GM06990 (cell line): ENCODE measurements at places on chromosomes 11 and 22.

- no peak for DNase-seq
Measured at GRCh38 chr22:43535741-43536140, 123.9 kb downstream of the MPPED1 start.

DNA sequence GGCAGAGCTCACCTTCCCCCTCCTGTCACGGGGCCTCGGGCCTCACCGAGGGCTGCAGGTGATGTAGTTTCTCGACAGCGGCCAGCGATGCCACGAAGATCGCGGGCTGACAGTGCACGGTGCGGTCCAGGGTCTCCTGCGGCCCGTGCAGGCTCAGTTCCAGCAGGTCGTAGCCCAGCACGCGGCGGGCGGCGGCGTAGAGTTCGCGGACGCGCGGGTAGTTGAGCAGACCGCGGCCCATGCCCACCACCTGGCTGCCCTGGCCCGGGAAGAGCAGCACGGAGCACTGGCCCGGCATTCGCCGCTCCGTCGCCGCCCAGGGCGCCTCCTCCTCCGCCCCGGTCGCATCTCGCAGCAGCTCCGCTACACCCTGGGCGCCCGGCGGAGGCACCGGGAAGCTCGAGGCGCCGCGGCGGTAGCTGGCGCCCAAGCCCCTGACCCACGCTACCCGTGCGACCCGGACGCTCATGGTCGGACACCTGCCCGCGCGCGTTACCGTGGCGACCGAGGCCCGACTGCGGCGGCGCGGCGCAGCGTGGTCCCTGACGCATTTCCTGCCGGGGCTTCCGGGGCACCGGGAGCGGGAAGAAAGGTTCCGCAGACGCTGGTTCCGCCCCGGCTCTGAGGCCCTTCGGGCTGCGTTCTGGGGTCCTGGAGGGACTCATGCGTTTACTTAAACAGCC, at the start of gene MCAT:
Gene MCAT (minus strand): TSS at position 519 of the 683 bp plus-strand sequence. CDS start 50 bp downstream, at position 469.
- DNase-seq: peak; percentile 90

DNA sequence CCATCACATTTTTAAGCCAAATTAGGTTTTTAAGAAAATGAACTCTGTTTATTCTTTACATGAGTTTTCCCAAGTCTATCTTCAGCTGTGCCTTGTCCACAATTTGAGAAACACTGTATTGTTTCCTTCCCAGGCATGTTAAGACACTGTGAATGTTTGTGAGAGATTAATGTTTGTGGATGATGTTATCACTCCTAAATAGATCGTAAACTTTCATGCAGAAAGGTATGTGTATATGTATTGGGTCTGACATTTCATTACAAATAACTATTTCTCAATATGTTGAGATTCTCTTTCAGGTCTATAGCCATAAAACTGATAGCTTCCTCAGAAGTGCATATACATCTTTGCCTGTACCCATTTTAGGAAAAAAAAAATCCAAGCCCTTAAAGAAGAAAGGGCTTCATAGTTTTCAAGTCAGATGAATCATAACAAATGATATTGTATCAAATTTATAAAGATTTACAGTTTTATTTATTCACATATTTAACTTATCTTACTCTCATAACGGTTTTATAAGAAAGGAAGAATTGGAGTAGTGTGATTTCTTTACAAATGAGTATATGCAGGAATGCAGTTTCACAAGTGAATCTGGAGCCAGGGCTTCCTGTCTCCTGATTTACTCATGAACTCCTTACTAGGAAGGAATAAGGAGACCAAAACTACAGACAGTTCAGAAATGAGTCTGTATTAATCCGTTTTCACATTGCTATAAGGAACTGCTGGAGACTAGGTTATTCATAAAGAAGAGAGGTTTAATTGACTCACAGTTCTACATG, 11.2 kb downstream of the OR8D1 start:
- no peak for DNase-seq

- DNase-seq: no peak
Measured at GRCh38 chr11:78727816-78728215, 153.2 kb upstream of the NARS2 start.

DNA sequence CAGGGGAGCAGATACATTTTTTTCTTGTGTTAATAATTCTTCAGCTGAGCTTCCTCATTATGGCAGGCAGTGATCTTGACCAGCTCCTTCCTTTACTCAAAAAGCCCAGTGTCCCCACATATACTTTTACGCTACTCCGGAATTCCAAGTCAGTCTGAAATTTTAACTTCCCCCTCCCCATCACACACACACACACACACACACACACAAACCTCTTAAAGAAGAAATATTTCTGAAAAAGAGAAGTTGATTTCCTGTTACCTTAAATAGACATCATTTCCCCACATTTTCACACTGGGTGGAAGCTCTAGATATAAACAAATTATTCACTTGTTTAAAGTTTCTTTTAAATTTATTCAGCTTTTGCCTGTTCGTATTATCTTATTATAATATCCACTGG, 113.9 kb downstream of the DBX1 start:
- no peak for DNase-seq

DNA sequence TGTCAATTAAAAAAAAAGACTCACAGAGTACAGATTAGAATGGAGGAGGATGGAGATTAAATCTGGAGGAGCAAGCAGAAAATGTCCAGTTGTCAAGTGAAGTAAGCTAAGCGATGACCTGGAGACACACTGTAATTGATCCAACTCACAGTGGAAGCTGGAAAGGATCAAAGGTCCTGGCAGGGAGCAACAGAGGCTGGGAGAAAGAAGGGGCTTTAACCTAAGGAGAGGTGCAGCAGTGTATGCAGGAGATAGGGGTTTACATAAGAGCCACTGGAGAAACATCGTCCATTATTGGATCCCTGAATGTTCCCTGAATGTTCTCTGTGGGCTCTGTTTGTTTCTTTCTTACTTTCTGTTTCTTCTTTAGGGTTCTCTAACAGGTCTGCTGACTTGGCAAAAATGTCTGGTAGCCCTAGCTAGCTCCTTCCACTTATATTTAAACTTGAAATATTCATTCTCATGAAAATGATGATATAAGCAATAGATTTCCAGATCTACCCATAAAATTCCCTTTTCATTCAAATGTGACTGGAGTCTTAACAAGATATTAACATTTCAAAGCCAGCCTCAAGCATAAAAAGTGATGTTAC, 30.1 kb upstream of the CAT start:
- DNase-seq: no peak

DNA sequence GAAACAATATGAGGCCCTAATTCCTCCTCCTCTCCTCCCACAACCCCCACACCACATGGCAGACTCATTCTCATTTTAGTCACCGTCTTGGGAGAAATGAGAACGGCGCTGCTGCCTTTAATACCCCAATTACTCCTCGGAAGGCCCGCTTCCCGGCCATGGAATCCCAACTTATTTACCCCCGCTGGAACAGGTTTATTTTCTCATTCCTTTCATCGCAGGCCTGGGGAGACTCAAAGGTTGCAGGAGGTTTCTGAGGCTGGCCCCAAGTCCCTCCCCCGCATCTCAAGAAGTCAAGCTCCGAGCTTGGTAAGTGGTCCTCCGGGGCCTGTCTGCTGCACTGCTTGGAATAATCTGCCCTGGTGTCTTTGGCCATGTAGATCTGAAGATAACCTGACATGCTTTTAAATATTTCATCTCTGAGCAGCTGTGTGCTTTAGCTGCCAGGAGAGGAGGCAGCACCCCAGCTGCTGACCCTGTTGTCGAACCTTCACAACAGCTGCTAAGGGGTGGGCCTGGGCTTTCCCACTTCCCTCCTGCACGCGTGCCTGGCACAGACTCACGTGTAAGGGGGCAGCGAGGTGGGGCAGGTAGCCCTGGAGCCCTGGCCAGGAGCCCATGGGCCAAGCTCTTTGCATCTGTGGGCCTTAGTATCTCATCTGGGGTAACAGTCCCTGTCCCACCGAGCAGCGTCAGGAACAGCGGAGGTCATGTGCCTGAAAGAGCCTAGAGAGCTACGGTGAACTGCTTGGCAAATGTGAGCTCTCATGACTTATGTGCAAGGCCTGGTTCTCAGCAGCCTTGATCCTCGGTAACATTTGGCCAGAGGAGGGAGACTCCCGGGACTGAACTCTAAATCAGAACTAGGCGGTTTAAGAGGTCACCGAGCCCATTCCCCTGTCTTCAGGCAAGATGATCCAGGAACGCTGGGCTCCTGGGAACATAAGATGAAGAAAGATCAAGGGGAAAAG, 164.6 kb downstream of the ST3GAL4 start:
- DNase-seq: no peak
